Activated naive CD4-positive, alpha-beta T cell treated with anti-CD3 and anti-CD28 coated beads, Interleukin-2, amount 10 ng/mL, durations not matched to agents 7 days and 5 days (primary cell): ENCODE measurements at places on chromosomes 2 and 18.

GRCh38 chr2:208657468-208657867 is 250.9 kb downstream of the PTH2R start:
- DNase-seq, result no peak

GRCh38 chr2:201987426-201987825 is 46.2 kb upstream of the FZD7 start:
- DNase-seq, result no peak

DNA sequence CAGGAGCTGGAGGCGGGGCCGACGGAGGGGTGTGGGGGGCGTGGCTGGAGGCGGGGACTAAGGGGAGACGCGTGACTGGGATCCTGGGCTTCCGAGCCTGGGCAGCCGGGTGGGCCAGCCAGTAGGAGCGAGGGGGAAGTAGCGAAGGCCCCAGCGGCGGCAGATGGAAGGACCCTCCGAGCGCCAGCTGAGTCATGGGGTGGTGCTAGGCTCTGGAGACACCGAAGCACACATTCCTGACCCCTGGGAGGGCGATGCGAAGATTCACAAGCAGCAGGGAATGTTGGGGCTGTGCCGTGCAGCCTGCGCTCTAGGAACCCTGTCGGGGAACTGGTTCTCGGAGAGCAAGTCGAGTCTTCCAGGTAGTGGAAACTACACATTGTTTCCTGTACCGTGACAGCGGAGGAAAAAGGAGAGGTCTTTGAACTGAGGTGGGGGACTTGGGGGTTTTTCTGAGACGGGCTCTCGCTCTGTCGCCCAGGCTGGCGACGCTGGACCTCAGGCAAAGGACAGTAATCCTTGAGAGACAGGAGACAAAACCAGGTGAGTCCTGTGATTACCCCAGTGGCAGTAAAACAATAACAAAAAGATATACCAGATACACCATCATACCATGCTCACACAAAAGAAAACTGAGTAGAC is 650 bp upstream of the AFG3L2 start:
- DNase-seq, result no peak

DNA sequence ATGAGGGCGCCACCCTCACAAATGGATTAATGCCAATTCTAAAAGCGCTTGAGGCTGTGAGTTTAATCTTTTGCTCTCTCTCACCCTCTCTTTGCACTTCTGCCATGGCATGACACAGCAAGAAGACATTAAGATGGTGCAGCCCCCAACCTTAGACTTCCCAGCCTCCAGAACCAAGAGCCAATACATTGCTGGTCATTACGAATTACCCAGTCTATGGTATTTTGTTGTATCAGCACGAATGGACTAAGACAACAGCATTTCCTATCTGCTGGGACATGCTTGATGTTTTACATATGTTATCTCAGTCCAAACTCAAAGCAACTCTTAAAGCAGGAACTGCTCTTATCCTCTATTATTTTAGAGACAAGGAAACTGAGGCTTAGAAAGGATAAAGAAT is 222.9 kb downstream of the STK39 start:
- DNase-seq, result no peak

DNA sequence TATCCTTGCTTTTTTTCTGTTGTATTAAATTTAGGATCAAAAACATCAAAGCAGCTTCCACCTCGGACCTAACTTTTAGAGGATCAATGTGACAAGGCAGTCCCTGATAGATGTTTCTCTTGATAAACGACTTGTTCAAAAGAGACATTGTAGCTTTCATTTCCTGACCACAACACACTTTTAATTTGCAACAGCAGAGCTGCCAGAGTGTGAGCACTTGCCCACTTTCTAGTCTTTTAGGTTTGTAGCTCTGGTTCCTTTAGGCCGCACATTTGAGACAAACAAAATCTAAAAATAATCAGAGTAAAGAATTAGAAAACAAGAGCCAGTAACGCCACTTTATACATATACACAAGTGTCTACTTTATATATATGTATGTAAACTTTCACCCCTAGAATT is 3.1 kb downstream of the FIGN start:
- DNase-seq, result no peak
